ENCODE measurements at places on chromosomes 5 and 9.

DNA sequence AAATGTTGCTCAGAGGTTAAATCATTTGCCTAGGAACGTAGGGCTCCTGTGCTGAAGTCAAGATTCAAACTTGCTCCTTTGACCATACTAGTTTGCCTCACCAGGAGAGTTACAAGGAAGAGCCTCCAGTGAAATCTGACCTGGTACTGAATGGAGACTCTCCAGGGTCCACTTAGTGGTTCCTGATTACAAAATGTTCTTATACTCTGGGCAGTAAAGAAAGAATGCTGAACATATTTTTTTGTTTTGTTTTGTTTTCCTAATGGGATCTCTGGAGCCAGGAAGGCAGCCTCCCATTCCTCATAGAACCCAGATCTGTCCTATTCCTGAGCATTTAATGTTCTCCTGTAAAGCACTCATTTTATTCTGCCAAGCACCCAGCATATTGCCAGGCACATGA lies 256.5 kb upstream of the CLINT1 start:
- no peak for DNase-seq

DNA sequence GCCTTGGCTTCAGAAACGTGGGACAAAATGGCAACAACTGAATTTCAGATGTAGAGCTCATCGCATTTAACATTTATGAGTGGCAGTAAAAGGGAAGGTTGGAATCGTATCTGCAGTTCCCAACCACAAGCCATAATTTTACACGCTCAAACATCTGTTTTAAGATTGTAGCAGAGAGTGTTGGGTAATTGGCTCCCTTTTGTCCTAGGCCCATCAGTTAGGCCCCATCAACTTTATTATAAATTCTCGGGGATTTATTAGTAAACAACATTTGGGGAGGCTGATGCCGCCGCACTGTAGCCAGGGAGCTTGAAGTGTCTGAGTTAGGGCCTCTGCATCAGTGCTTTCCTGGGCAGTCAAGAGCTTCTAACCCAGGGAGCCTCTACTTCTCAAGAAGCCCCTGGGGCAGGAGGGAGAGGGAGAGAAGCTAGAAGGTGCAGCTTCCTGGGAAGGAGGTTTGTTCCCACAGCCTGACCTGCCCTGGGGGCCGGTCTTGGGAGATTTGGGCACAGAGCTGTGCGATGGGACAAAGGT lies 66.2 kb downstream of the HSPA4 start:
- DNase-seq: no peak

DNA sequence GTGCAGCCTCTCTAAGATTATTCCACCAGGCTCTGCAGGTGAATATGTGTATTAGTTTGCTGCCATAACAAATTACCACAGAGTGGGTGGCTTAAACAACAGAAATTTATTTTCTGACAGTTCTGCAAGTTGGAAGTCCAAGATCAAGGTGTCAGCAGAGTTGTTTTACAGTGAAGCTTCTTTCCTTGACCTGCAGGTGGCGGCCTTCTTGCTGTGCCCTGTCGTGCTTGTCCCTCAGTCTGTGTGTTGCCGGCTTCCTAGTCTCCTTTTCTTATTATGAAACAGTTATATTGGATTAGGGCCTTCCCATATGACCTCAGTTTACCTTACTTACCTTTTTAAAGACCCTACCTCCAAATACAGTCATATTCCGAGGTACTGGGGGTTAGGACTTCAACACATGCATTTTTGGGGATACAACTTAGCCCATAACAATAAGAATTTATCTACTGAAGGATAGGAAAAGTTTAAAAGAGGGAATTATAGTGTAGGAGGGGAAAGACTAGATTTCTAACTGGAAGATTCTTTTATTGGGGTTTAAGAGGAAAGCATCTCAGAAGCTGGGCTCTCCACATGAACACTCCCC lies 97.4 kb downstream of the OSTF1 start:
- peak; percentile 73 for DNase-seq

DNA sequence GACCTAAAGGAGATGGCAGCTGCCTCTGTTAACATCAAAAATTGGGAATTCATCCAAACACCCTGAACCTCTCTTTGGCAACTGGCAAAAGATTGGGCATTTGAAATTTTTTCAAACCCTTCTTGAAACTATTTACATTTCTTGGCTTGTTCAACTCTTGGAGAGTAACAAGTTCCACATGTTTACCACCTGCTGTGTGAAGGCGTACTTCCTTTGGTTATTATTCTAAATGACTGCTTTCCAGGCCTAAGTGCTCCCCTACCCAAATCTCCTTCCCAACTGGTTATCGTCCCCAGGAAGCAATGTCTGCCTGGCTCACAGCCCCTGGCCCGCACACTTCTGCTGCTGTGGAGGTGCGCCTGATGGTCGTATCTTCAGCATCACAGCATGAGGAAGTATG lies 422.7 kb downstream of the DMAC1 start:
- DNase-seq: no peak

GRCh38 chr5:83955916-83956315 lies 235.3 kb upstream of the HAPLN1 start:
- DNase-seq: no peak

DNA sequence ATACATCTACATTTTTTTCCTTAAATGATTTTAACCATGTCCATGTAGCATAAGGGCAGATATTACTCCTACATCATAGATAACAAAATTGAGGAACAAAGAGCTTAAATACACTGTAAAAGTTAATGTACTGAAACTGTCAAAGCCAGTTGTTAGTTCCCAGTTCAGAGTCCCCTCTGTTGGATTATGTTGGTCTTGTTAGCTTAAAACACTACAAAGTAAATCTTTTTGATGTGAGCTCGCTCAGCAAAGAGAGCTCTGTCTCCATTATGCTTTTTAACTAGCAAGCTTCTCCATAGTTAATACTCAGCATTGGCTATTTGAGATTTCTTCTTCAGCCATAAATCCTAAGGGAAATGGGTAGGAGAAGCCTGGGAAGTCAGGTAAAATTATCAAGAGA lies 149.1 kb downstream of the ADAMTS6 start:
- DNase-seq: no peak
